ENCODE measurements at places on chromosomes 1 and 21. TPM values are rescaled to one million over a fixed set of nuclear protein-coding genes. Genes with fewer than 3 reads are reported as not detected.

DNA sequence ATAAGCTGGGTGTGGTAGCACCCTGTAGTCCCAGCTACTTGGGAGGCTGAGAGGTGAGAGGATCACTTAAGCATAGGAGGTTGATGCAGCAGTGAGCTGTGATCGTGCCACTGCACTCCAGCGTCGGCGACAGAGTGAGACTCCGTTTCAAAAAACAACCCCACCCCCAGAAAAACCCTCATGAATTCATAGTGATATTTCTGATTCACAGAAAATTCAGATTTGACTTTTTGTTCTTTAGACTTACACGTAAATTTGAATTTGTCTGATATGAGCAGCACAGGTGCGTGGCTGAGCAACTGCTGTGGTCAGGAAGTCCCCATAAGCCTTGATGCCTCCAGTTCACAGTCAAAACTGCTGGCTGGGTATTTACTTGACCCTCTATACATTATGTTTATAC is 10.0 kb upstream of the MORC3 start:
- H3K4me3 ChIP-seq, result no peak overlapping the region
- H3K36me3 ChIP-seq, result no peaks in the 10 kb centered on the region
- DNase-seq, result no peak

- H3K4me1 ChIP-seq, result no peaks in the 10 kb centered on the region
- no peak overlapping the region for H3K4me3 ChIP-seq
- no peaks in the 10 kb centered on the region for H3K36me3 ChIP-seq
- DNase-seq, result no peak
These were observed 86.9 kb upstream of the ZBTB40 start for GRCh38 chr1:22364764-22365163.

DNA sequence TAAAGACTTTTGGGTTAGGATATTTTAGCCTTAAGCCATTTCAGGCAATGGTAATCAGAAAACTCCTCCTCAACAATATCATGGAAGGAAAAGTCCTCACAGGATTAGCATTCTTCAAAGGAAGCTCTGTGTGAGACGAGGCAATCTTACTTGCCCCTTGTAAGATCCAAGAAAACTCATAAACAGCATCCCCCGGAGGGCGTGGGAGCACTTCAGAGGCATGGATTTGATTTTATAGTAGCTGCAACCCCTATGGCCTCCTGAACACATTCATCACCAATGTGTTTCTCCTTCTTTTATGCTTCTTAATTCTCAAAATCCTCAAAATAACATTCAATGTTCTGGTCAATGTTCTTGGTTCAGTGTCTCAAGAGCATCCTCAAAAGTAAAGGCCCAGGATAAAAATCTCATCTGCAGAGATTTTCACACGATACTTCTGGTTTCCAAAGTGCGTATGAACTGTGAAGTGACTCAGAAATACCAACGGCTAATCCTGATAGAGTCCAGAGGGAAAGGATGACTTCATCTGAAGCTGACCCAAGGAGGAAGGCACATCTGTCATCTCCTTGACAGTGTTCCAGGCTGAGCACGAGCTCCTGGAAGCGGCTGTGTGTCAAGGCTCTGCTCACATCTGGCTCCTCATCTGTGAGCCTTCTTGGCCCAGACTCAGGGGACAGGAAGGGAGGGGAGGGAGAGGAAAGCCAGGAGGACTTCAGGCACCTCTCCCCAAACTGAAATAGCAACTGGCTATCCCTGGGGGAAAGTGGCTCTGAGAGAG is 49.3 kb upstream of the PSEN2 start:
- no peaks in the 10 kb centered on the region for H3K4me1 ChIP-seq
- no peaks in the 10 kb centered on the region for H3K27me3 ChIP-seq
- no peak for DNase-seq
- H3K27ac ChIP-seq, result no peak overlapping the region
- no peaks in the 10 kb centered on the region for H3K36me3 ChIP-seq
- H3K4me3 ChIP-seq, result no peak overlapping the region

DNA sequence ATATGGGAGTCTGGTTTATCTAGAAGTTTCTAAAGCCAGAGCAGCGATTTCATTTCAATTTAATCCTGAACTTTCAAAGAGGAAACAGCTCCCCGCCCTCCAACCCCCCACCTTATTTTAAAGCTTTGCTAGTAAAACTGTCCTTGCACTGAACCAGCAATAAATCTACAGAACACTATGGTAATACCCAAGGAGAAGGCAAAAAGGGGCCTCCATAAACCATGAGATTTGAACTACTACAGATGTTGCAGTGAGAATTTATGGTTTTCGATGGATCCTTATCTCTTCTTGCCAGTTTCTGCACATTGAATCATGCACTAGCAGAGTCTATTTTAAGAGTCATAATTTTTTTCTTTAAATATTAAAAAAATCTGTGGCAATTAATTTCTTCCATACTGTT is 64.8 kb upstream of the BEND5 start:
- DNase-seq, result no peak
- no peak overlapping the region for H3K4me3 ChIP-seq
- no peaks in the 10 kb centered on the region for H3K27me3 ChIP-seq
- H3K36me3 ChIP-seq, result no peaks in the 10 kb centered on the region
- no peaks in the 10 kb centered on the region for H3K4me1 ChIP-seq
- H3K27ac ChIP-seq, result no peak overlapping the region

- no peaks in the 10 kb centered on the region for H3K4me1 ChIP-seq
- H3K27ac ChIP-seq, result no peak overlapping the region
- H3K36me3 ChIP-seq, result no peaks in the 10 kb centered on the region
- DNase-seq, result no peak
These were observed 55.2 kb downstream of the ATP1B1 start for GRCh38 chr1:169161496-169162194.

DNA sequence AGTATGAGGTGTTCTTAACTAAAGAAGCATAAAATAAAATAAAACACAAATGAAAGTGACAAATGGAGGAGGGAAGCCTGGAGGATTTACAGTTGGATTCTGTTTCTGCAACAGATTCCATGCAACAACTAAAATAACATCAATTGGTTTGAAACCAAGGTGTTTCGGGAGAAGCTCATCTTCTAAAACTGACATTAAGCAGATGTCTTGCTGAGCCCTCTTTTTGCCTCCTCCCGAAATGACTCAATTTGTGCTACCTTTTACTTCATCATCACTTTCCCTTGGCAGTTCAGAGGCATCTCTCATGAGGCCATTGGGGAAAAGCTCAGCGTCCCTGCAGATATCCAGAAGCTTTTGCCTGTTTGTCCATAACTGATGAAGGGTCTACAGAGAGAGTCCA is 121.6 kb upstream of the ADAR start:
- DNase-seq, result no peak
- H3K4me3 ChIP-seq, result no peak overlapping the region
- no peaks in the 10 kb centered on the region for H3K4me1 ChIP-seq
- no peaks in the 10 kb centered on the region for H3K36me3 ChIP-seq

The KRTAP22-2 gene
- not detected for total RNA-seq

The B3GALT2 gene
- not detected for total RNA-seq

The HES2 gene
- total RNA-seq, result not detected

The LCE4A gene
- not detected for total RNA-seq

The SLC9C2 gene
- not detected for total RNA-seq

The PEAR1 gene
- total RNA-seq, result 0.88 TPM

The MMP23B gene
- 9.0 TPM for total RNA-seq

The RAB7B gene
- total RNA-seq, result 0.24 TPM

The MATN1 gene
- total RNA-seq, result 3.6 TPM

The EDN2 gene
- not detected for total RNA-seq
